IMR-90 (cell line): ENCODE measurements at places on chromosomes 12 and 14. TPM values are rescaled to one million over a fixed set of nuclear protein-coding genes. Genes with fewer than 3 reads are reported as not detected.

The GPD1 gene
- 0.18 TPM in 1 of 2 replicates, not detected in the other for total RNA-seq

The ASCL1 gene
- total RNA-seq = not detected in 2 replicates

The SLCO1B1 gene
- total RNA-seq = not detected in 2 replicates

The KRT2 gene
- not detected in 2 replicates for total RNA-seq

The VCPKMT gene
- 2.5 and 4.7 TPM in 2 replicates for total RNA-seq

The P2RX2 gene
- not detected in 2 replicates for total RNA-seq

The SOAT2 gene
- total RNA-seq = under 0.01 and 0.18 TPM in 2 replicates

The ACOT4 gene
- 0.28 and 0.54 TPM in 2 replicates for total RNA-seq

The NFATC4 gene
- 13.6 and 15.6 TPM in 2 replicates for total RNA-seq

The OAS2 gene
- total RNA-seq = under 0.01 TPM in 1 of 2 replicates, not detected in the other

The GALNT8 gene
- total RNA-seq = not detected in 2 replicates

DNA sequence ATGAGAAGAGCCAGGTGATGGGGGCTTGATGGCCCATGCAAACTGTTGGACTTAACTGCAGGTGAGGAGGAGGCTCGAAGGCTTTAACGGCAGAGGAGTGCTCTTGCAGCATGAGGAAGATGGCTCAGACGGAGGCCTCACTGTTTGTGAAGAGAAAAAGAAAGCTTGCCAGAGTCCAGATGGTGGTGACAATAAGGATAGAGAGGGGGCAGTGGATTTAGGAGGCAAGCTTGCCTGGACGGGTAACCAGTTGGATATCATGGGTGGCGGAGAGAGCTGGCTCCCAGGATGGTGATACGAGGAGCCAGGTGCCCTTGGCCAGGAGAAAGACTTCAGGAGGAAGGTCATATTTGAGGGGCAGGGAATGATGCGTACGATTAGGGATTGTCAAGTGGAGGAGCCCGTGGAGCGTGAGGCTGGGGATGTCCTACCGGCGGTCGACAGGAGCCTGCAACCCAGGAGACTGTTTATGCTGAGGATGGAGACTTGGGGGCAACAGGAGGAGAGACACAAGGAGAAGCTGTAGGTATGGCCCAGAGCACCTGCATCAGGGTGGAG, 71.8 kb downstream of the CACNA1C start:
- DNase-seq = no peak

DNA sequence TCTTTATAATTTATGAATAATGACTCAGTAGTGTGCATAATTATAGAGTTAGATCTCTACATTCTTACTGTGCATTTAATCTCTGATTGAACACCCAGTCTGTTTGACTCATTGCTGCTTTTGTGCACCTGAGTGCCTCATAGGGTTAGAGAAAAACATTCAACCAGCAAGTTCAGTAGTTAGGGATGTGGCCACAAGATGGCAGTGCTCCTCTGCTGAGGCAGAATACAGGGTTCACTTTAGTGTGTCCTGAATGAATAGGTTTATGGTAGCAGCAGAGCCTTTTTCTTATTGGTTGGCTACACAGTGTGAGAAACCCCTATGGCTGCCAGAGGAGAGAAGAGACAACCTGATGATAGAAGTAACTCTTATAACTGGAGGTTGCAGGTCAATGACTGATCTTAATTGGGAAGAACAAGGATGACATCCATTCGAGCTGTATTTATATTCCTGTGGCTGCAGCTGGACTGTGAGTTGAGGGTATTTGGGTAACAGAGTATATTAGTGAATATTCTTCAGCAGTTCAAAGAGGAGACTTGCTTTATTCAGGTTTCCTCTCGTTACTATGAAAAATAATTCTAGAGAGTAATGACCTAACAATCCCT, 194.9 kb upstream of the OR4E1 start:
- DNase-seq = peak; percentile 32

GRCh38 chr14:83863042-83863774, 1666.7 kb upstream of the FLRT2 start:
- no peak for DNase-seq

- DNase-seq = no peak
Observed at GRCh38 chr14:40074169-40074568, 641.9 kb upstream of the FBXO33 start.

DNA sequence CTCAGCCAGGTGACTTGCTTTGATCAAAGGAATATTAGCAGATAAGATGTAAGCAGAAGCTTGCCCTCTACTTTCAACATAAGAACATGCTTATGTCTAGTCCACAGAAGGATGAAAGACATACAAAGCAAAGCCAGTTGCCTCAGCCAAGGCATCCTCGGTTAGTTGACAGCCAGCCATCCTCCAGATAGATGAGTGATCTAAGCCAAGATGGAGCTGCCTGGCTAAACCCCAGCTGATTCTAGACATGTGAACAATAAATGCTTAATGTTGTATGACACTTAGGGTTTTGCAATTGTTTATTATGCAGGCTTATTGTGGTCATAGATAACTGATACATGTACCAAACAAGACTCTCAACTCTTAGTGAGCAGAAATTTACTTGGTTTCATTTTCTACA, 157.6 kb upstream of the TMTC2 start:
- DNase-seq = no peak

GRCh38 chr14:52783206-52783605, 8.2 kb downstream of the GNPNAT1 start:
- DNase-seq = no peak

- DNase-seq = peak; percentile 3
Observed at GRCh38 chr14:26730929-26731618, 133.2 kb upstream of the NOVA1 start.

DNA sequence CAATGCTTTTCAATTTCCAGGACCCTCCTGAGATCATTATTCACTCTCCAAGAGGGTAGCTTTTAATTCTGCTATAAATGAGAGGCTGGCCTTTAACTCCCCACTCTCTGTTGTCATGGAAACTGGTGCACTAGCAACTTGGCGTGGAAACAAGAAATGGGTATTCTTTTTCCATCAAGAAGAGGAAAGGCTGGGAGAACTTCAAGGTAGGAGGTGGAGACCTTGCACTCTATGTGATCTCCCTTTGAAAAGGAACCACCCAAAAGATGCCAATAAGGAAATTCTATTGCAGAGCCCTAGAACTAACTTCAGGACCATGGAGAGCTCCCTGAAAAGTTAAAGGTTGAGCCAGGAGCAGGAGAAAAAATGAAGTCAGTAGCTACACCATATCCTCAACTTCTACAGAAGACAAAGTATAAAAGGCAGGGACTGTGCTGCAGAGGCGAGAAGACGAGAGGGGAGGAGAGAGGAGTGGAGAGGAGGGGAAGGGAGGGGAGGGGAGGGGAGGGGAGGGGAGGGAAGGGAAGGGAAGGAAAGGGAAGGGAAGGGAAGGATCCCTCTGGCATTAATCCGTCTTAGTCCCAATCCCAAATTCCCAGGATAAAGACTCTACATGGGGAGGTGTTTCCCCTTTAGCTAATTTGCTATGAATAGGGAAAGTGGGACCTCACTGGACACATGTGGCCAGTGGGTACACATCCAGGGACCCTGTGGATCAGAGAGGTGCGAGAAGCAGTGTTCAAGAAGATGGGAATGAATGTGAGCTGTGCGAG, 46.7 kb upstream of the FICD start:
- peak; percentile 20 for DNase-seq

GRCh38 chr12:65823513-65824375, 539 bp upstream of the HMGA2 start:
- DNase-seq = peak; percentile 58

DNA sequence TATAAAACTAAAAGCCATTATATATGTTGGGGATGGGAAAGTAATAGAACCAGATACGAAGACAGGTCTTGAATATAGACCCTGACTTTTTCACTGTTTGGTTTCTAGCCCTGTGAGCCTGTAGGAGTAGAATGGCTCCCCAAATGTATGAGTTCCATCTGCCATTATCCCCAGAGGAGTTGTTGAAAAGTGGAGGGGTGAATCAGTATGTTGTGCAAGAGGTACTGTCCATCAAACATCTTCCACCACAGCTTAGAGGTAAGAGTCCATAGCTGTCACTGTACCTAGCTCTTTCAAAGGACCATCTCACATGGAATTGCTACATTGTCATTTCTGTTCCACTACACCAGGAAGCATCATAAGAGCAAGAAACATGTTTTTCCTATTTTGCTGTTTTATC, 1.1 kb downstream of the NCAPD2 start:
- no peak for DNase-seq

- peak; percentile 82 for DNase-seq
Observed at GRCh38 chr14:61145903-61146481, 135.1 kb downstream of the TMEM30B start.

DNA sequence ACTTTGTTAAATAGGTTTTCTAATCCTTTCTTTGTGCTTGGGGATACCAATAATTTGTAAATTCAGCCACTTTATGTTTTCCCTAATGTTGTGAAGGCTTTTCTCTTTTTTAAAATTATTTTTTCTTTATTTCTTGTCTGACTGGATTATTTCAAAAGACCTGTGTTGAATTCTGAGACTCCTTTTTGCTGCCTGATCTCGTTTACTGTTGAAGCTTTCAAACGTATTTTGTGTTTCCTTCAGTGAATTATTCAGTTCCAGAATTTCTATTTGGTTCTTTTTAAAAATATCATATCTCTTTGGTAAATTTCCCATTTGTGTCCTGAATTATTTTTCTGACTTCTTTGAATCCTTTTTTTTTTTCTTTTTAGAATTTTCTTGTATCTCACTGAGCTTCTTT, 241.6 kb downstream of the LRIG3 start:
- DNase-seq = no peak

GRCh38 chr12:95168746-95169145, 48.5 kb downstream of the FGD6 start:
- no peak for DNase-seq

GRCh38 chr14:23181453-23181852, 2.0 kb downstream of the SLC7A8 start:
- DNase-seq = no peak

DNA sequence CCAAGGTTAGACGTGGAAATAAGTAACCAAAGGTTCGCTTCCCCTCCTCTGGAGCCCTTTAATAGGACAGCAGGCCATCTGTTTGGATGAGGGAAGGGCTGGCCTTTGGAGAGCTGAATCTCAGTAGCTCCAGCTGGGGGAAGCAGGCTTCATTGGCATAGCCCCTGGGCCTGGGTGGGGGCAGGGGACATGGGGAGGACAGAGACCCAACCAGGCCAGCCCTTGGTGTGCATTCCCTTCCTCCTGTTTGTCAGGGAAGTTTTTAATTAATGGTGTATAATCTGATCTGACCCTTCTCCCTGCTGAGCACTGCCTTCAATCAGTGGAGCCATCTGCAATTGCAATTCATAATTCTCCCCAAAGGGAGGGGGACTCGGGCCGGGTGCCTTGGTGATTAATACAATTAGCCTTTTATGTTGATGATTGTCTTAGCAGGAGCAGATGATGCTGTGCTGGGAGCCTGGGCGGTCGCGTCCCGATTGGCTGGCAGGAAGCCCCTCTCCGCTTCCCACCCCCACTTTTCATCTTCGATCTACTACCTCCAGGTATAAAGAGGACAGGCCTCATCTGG, 6.4 kb downstream of the AQP6 start:
- no peak for DNase-seq
